ENCODE measurements at places on chromosomes 2 and 18.

DNA sequence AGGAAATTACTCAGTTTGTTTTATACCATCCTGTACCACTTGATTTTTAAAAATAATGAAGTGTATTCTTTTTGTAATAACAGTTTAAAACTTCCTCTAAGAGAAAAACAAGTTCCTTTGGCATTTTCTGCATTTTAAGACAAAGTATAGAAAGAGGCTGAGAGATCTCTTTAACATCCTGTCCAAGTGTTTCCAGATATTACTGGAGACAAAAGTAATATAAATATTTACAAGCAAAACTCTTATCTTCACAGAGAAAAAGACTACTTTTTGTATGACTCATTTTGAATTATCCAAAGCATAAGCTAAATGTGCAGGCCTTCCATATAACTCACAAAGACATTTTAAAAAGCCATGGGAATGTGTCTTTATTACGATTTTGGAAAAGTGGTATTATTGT lies 221.1 kb downstream of the RDH14 start:
- no peak for DNase-seq

GRCh38 chr2:162175714-162176113 lies 23.7 kb upstream of the GCG start:
- no peak for DNase-seq

GRCh38 chr2:41720331-41721251 lies 327.2 kb upstream of the PKDCC start:
- no peak for DNase-seq

DNA sequence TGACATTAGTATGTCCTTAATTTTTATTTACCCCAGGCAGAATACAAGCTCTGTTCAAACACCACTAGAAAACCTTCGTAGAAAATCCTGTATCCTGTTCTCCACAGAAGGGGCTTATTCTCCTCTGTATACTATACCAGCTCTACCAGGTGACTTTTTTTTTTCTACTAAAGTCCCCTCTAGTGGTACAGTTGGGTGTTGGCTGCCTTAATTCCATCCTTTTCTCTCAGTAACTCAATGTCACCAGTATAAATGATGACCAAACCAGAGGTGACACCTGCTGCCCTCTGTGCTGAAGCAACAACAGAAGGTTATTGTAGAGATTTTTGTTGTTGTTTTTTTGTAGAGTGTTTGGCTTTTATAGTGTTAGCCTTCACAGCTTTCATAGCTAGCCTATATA lies 1322.0 kb downstream of the LRP1B start:
- DNase-seq = peak; percentile 18

- DNase-seq = no peak
Observed at GRCh38 chr2:71798266-71799012, 345.1 kb downstream of the DYSF start.

DNA sequence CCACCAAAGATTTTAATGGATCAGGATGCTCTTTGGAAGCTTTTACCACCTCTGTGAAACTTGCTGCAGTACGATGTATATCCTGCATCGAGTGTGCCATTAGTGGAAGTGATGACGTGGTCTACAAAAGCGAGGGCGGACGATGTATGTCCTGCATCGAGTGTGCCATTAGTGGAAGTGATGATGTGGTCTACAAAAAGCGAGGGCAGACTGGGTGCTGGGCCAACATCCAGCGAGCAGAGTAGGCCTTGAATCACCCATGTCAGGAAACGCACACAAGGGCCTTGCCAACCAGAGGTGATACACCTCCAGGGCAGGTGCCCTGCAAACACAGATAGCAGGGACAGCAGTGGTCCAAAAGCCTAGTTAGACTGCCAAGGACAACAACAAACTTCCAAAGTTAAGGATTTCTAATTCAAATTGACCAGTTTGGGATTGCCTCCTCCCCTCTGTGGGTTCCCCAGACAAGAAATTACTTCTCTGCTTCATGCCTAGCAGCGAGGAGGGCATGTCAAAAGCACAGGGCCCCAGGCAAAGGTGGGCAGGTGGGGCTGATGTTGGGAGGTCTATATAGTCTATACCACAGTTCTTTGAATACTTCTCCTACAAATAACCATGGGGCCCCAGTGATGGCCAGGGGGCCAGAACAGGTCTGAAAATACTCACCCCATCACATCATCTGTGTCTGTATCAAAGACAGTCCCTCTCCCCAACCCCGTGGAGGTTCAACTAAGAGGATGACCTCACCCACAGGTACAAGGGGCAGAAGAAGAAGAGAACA lies 70.2 kb downstream of the ADD2 start:
- no peak for DNase-seq

GRCh38 chr2:10984418-10985135 lies 72.8 kb downstream of the KCNF1 start:
- no peak for DNase-seq

DNA sequence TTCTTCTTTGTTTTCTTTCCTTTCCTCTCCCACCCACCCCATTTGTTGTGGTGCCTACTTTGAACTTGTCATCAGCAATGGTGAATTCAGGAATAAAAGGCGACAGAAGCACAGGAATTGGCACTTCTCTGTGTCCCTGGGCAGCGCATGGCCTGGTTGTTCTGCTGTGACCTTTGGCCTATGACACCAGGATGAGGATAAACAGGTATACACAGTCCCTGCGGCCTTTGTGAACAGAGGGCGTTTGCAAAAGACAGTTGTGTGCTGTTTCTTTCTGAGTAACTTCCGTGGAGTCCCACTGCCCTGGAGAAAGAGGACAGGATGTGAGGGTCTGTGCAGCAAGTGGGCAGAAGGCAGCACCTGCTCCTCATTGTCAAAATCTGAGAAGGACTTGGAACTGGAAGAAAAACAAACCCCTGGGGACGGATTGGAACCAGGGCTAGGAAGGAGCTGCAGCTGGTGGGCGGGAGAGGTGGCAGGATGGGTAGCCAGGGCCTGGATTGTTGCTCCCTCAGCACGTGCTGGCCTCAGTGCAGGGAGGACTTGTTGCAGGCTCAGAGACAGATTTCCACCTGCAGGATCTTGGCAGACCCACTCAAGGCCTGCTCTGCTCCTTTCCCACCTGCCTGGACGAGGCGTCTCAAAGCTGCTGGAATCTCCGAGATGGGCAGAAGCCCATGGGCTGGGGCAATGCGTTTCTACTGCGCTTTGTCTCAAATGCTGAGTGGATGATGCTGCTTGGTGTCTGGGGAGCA lies 159.5 kb downstream of the ACKR3 start:
- no peak for DNase-seq

- no peak for DNase-seq
Observed at GRCh38 chr2:240999873-241000541, 1.6 kb downstream of the SNED1 start.

- DNase-seq = no peak
Observed at GRCh38 chr2:215904101-215904500, 109.2 kb downstream of the MREG start.

GRCh38 chr18:74480149-74480651 lies 16.0 kb upstream of the CNDP2 start:
- no peak for DNase-seq

DNA sequence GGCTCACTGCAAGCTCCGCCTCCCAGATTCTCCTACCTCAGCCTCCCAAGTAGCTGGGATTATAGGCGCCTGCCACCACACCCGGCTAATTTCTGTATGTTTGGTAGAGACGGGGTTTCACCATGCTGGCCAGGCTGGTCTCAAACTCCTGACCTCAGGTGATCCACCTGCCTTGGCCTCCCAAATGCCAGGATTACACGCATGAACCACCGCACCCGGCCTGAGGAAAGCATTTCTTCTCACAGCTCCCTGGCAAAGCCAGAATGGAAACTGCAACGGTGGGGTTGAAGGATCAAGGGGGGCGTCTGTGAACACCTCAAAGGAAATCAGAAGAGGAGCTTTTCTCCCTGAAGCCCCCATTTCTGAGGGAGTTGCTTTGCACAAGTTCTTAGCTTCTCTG lies 11.2 kb upstream of the TEX51 start:
- DNase-seq = no peak

DNA sequence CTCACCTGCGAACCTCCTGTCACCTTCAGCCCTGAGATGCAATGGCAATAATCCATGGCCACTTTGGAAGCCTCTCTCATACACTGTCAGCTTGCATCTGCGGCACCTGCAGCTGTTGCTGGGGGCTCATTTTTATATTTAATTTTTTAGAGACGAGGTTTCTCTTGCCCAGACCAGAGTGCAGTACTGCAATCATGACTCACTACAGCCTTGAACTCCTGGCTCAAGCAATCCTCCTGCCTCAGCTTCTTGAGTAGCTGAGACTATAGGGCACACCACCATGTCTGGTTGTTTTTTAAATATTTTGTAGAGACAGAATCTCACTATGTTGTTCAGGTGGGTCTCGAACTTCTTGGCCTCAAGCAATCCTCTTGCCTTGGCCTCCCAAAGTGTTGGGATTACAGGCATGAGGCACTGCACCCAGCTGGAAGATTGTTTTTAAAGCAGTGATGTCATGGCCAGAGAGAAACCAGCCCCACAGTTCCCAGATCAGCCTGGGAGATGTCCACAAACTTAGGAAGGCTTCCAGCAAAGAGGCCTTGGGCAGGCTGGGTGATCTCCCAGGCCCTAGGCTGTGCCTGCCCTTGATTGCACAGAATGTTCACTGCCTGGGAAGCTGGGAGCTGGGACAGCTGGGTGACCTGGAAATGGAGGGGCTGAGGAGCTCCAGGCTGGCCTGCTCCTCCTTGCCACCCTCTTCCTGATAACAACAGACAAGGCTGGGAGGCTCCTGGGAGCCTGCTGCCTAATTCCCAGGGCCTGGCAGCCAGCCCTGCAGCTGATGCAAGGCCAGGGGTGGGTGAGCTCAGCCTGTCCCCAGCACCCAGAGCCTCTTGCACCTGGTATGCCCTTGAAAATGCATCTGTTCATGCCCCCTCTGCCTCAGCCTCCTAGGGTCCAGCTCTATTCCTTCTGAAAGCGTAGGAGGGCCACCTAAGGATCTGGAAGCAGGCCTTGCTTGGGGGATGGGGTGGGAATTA lies 27.1 kb downstream of the SH2D6 start:
- no peak for DNase-seq

DNA sequence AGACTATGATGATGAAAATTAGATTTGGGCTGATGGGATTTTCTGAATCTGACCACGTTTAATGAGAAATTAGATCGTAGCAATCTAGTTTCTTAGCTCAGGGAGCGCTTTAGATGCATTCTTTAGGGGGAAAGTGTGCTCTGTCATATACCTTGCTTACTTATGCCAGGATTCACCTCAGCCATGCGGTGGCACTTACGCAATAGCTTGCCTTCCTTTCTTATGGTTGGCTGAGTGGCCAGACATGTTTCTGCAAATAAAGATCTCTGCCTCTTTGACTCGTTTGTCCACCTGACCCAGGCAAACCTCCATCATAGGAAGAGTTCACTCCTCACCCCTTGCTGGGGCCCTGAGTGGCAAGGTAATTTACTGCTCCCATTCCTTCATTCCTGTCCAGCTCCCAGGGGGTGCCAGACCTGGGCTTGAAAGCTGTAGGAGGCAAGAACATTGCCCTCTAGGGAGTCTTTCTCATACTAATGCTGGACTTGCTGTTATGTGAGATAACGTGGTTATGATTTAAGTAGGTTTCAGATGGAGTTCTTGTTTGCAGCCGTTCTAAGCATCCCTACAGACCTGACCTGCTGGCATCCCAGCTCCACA lies 57.1 kb downstream of the FBLN7 start:
- no peak for DNase-seq

DNA sequence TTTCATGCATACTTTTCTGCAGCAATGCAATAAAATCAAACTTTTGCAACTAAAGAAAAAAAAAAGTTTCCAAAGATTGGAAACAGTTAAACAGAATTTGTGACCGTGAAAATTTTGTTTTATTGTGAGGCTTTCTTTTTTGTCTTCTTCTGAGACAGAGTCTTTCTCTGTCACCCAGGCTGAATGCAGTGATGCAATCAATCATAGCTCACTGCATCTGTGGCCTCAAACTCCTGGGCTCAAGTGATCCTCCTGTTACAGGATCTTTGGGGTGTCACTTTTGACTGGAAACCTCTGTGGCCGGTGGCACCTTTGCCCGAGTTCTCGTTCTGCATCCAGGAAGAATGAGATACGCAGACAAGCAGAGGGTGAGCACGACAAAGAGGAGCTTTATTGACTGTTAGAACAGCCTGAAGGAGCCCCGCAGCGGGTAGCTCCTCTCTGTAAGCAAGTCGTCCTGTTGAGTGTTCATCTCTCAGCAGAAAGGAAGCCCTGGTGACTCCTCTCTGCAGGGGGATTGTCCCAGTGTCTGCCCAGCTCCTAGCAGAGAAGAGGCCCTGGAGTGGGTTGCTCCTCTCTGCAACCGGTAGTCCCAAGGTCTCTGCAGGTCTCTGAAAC lies 16.9 kb upstream of the ILKAP start:
- no peak for DNase-seq

DNA sequence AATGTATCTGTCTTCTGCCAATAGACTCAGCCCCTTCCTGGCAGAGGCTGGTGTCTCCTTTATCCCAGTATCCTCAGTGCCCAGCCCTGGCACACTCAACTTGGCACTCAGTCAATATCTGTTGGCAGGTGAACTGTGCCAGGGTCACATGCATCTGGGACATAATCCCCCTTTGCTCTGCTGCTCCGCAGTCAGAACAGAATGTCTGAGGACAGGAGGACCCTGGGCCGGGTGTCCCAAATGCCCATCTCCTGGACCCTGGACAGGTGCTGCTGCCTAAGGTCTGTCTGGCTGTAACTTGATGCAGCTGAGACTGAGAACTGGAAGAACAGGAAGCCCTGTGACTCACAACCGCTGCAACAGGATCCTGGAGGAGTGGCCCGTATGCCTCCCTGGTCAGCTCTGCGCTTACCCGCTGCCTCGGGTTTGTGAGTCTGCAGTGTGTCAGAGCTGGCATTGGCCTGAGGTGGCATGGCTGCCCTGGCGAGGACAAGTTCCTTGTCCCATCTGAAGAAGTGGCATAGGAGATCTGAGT lies 11.4 kb downstream of the HK2 start:
- DNase-seq = peak; percentile 82

DNA sequence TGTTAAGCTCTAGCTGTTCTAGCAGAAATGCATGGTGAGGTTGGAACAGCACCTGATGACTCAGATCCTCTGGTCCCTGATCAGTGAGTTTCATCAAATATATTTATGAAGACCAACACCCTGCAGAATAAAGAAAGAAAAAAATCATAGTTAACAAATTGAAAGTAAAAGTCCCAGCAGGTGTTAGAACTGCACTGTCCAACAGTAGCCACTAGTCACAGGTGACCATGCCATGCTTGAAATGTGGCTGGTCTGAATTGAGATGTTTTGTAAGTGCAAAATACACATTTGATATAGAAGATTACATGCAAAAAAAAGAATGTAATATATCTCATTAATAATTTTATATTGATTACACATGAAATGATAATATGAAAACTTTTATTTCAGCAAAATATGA lies 1010.7 kb upstream of the ZEB2 start:
- no peak for DNase-seq

DNA sequence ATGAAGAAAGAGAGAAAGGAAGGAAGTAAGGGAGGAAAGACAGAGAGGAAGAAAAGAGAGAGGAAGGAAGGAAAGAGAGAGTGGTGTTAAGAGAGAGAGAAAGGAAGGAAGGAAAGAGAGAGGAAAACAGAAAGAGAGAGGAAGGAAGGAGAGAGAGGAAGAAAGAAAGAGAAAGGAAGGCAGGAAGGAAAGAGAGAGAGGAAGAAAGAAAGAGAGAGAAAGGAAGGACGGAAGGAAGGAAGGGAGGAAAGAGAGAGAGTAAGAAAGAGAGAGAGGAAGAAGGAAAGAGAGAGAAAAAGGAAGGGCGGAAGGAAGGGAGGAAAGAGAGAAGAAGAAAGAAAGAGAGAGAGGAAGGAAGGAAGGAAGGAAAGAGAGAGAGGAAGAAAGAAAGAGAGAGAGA lies 127.4 kb downstream of the GALNT3 start:
- no peak for DNase-seq

- no peak for DNase-seq
Observed at GRCh38 chr2:39512434-39512935, 75.4 kb upstream of the MAP4K3 start.

- DNase-seq = no peak
Observed at GRCh38 chr2:180842461-180842860, 137.9 kb upstream of the UBE2E3 start.

Data from NCI-H2081 (cell line).